Right ventricle myocardium superior (tissue), 1 donor: ENCODE measurements at places on chromosomes 2 and 18. TPM values are rescaled to one million over a fixed set of nuclear protein-coding genes. Genes with fewer than 3 reads are reported as not detected.

- DNase-seq, result no peak
These were observed 4.5 kb downstream of the PRLH start for GRCh38 chr2:237570776-237571335.

DNA sequence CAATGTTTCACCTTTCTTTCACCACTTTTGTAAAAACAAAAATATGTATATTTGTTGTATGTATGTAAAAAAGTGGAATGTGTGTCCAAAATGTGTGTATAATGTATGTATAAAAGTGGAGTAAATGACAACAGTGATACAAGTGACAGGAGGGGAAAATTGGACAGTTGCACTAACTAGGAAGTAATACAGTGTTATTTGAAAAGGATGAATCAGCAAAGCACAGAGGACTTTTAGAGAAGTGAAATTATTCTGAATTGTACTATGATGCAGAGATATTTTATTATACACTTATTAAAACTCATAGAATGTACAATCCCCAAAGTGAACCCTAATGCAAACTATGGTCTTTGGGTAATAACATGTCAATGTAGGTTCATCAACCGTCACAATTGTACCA is 331.3 kb upstream of the CNTNAP5 start:
- no peak for DNase-seq

GRCh38 chr2:75241696-75242095 is 42.4 kb upstream of the TACR1 start:
- no peak for DNase-seq

DNA sequence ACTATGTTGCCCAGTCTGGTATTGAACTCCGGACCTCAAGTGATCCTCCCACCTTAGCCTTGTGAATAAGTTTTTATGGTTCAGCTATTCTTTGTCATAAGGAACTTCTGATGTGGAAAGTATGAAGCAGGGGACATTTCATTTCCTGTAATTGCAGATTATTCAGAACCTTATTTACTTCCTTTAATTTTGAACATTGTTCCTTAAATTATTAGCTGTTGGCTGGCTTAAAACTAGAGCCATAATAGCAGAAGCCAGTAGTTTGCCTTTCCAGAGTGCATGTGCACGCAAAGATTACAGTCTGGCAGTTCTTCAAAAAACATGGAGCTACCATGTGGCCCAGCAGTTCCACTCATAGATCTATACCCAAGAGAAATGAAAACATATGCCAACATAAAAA is 53.1 kb downstream of the PMS1 start:
- no peak for DNase-seq

GRCh38 chr2:165227571-165227970 is 11.6 kb upstream of the SCN2A start:
- DNase-seq, result no peak

- no peak for DNase-seq
These were observed 64.0 kb upstream of the PMAIP1 start for GRCh38 chr18:59835605-59836379.

DNA sequence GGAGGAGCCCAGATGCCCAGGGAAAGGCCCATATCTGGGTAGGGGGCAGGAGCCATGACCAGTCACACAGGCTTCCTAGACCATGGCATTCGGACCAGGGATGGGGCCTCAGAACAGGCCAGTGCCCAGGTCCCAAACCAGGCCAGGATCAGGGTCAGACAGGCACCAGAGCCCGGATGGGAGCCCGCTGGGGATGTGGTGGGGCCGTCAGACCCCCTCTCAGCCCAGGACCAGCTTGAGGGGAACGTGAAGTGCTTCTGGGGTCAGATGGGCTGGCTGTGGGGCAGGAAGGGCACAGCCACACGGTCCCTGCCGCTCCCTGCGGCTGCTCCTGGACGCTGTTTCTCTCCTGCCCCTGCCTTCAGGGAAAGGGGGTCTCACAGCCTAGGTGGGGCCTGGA is 39.1 kb downstream of the SNED1 start:
- no peak for DNase-seq

GRCh38 chr18:6330786-6331185 is 83.9 kb downstream of the L3MBTL4 start:
- no peak for DNase-seq

DNA sequence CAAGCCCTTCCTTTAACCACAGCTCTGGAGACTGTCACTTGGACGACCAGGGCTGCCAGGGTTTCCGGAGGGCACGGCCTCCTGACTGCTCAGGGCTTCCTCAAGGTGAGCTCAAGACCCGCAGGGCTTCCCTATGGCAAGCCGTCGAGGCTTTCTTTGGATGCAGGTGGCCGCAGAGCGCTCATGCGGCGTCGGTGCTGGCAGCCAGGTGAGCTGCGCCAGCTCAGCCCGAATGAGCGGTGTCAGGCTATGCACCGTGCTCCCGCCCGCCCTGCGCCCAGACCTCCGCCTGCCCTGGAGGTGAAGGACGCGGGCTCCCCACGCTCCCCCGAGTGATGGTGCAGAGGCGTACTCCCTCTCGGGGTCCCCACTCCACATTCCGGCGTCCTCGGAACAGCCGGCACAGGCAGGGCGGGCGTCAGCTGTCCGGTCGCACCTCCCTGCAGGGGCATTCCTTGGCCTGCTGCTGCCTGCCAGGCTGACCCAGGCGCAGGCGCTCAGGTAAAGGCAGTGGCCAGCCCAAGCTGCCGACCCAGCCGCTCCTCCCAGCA is 20.8 kb upstream of the TUBB6 start:
- no peak for DNase-seq

- no peak for DNase-seq
These were observed 51.3 kb upstream of the CAB39 start for GRCh38 chr2:230661072-230661957.

DNA sequence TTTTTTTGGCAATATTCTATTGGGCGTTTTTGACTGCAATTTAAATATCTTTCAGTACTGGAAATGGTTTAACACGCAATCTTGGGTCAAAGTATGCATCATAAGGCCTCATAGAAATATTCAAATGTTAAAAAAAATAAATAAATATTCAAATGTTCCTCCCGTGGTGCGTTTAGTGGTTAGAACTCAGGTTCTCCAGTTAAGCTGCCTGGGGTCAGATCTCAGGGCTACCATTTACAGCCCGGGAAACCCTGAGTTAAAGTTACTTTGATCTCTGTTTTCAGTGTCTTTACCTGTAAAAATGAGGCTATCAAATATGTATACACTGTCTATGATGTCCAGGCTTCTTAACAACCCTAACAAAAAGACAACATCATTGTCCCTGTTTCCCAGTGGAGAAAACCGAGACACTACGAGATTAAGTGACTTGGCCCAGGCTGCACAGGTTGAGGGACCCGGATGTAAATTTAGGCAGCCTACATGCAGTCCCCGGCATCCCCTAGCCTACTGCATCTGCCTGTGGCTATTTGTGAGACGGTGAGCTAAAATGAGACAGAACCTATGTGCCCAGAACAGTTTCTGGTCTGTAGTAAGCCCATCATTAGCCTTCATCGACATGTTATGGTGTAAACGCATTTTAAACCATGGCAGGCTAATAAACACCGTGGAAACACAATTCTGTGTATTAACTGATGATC is 1.7 kb downstream of the FHL2 start:
- no peak for DNase-seq

GRCh38 chr2:2567776-2568175 is 236.7 kb upstream of the MYT1L start:
- no peak for DNase-seq

GRCh38 chr2:28360058-28360717 is 32.5 kb upstream of the FOSL2 start:
- no peak for DNase-seq

DNA sequence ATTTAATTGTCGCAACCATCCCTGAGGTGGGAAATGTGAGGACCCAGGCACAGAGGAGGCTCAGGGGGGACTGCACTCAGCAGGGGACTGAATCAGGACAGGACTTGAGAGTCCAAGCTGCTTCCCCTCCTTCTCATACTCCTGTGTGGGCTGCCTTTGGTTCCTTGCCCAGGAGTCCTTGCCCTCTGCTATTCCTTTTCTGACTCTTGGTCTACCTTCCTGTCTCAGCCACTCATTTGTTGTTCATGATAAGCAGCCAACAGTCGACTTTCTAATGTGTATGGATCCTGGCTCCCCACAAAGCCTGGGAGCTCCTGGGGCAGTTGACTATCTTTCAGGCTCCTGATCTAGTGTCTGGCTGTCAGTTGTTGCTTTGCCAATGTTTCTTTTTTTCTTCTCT is 28.3 kb downstream of the GATA6 start:
- DNase-seq, result no peak

- no peak for DNase-seq
These were observed 8.2 kb upstream of the ALPI start for GRCh38 chr2:232447638-232448303.

DNA sequence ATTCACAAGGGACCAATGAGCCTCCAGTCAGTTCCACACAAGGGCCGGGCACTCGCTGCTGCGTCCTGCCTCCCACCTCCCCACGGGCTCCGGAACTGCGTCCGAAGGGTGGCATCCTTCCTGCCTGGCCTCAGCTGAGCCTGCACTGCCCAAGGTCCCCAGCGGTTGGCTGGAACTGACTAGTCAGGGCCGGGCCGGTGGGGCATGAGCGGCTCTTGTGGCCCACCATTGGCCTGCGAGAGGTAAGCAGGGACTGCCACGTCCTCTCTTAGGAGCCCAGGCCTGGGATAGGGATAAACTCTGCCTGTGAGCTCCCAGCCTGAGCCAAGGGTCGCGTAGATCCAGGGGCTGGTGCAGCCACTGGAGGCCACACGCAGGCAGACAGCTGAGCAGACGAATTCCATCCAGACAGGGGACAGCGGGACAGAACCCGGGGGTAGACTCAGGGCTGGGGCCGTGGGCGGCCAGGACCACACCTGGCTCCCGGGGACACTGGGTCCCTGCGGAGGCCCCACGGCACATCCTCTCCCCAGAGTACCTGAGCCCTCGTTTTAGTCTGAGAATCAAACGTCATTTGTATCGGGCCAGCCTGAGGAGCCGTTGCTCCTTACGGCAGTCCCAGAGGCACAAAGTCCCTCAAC is 148.4 kb downstream of the ZNF516 start:
- DNase-seq, result no peak

- no peak for DNase-seq
These were observed 58.9 kb upstream of the STK17B start for GRCh38 chr2:196230061-196230854.

GRCh38 chr2:199902486-199903110 is 8.5 kb upstream of the C2orf69 start:
- no peak for DNase-seq

- DNase-seq, result no peak
These were observed 11.8 kb downstream of the NDUFA10 start for GRCh38 chr2:240013343-240013742.

GRCh38 chr2:43676322-43677050 is at the start of gene C1GALT1C1L:
Gene C1GALT1C1L, minus strand, starts transcription at chr2:43676429. Its CDS starts 107 bp downstream, at chr2:43676322.
- DNase-seq, result peak; percentile 79

- no peak for DNase-seq
These were observed 9.5 kb upstream of the SLC1A4 start for GRCh38 chr2:64979744-64980143.

- DNase-seq, result no peak
These were observed 11.4 kb downstream of the OSGEPL1 start for GRCh38 chr2:189751080-189751658.

The POU3F3 gene
- total RNA-seq, result not detected

The CD8B gene
- 0.46 TPM for total RNA-seq

The DLX1 gene
- not detected for total RNA-seq

The GNLY gene
- 1.7 TPM for total RNA-seq

The STARD6 gene
- total RNA-seq, result not detected

The NFATC1 gene
- 19.8 TPM for total RNA-seq

The BAZ2B gene
- 27.0 TPM for total RNA-seq

The NDC80 gene
- total RNA-seq, result 0.27 TPM

The ACADL gene
- 0.73 TPM for total RNA-seq

The ALK gene
- total RNA-seq, result 0.16 TPM

The VWC2L gene
- total RNA-seq, result not detected

The SKA1 gene
- total RNA-seq, result 0.65 TPM

The SERPINB4 gene
- total RNA-seq, result not detected
